ENCODE measurements at places on chromosomes 7 and 10. TPM values are rescaled to one million over a fixed set of nuclear protein-coding genes. Genes with fewer than 3 reads are reported as not detected.

LRGUK gene
- 0.19 TPM for total RNA-seq

DNA sequence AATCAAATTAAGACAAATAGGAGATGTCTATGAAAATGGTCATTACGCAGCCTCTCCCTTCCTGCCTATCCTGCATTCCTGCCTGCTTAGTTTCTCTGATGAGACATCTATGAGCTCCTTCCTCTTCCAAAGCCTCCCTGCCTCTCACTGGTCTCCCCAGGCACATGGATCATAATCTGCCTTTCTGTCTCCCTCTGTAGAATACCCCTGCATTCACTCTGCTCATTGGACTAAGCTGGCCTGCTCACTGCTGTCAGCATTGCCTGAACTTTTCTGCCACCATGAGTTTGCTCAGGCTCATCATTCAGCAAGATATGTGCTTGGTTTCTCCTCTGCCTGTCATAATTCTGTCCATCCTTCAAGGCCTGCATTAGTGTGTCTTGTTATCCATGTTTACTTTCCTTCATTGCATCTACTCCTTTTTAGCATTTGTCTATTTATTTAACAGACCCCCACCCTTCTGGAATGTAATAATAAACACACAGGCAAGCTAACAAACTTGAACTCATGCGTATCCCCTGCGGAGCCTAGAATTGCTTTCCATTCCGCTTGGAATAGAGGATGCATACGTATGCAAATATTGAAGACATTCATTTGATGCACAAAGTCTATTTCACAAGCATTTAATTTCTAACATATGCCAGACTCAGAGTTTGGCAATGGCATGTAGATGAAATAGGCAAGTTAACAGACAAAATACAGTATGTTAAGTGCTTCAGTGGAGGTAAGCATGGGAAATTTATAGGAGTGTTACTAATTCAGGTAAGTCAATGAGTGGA is 88.3 kb downstream of the PTPRZ1 start:
- peak; percentile 82 for DNase-seq

ZNF518A gene
- total RNA-seq = 14.7 TPM

COL26A1 gene
- total RNA-seq = not detected

TMEM139 gene
- 9.2 TPM for total RNA-seq

- DNase-seq = no peak
Observed at GRCh38 chr7:148442141-148442655, 148.4 kb upstream of the C7orf33 start.

GRCh38 chr7:42340436-42340835 is 103.4 kb upstream of the GLI3 start:
- DNase-seq = no peak

- DNase-seq = no peak
Observed at GRCh38 chr7:21611129-21611528, 68.3 kb downstream of the DNAH11 start.

GRCh38 chr7:98459529-98459928 is 58.6 kb upstream of the BAIAP2L1 start:
- DNase-seq = no peak

GRCh38 chr10:101561068-101561915 is 26.8 kb downstream of the POLL start:
- DNase-seq = no peak

- DNase-seq = no peak
Observed at GRCh38 chr10:17129741-17130140, at the start of gene CUBN. Gene CUBN (minus strand): TSS chr10:17129811. CDS start chr10:17129765, 46 bp downstream.

DNA sequence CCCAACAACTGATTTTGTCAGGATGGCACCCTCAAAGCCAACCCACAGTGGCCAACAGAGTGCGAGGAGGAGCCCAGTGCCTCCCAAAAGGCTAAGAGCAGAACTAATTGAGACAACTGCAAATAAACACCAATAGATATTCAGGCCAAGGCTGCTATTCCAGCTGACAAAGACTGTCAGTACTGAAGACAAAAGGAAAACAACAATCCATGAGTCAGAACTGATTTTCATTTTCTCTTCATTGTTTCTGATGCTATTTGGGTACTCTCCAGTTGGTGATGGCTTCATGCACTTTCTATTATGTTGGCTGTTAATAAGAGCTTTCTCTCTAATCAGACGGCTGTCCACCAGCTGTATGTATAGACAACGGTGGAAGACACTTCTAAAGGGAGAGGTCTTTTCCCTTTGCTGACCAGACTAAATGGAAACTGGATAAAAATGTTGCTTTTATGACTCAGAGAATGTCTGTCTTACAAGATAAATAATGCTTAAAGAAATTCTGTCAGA is 515.9 kb downstream of the PARD3 start:
- DNase-seq = peak; percentile 26

RALA gene
- 42.7 TPM for total RNA-seq

DNA sequence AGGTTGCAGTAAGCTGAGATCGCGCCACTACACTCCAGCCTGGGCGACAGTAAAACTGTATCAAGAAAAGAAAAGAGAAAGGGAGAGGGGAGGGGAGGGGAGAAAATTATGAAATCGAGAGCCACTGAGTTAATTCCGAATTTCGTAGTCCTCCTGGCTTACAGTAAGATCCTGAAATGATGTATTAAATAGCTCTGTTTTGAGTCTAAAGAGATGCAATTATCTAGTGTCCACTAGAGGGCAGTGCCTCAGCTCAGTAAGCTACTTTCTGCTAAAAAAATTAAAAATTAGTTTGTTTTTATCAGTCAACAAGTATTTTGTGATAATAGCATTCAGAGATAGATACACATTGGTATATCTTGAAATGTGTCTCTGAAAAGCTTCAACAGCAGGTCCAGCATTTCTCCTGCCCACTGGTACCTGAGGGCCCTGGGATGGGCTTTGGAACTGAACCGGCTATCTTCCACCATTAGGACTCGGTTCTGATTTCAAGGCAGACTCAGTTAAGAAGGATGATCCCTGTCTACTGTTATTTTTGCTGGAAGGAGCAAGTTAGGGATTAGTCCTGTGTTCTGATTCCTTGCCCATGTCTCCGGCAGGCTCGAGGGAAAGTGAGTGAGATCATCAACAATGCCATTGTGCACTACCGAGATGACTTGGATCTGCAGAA is 19.5 kb downstream of the TSPAN33 start:
- peak; percentile 44 for DNase-seq

GRCh38 chr10:86724445-86724844 is 32.0 kb upstream of the BMPR1A start:
- no peak for DNase-seq

MTERF1 gene
- total RNA-seq = 12.9 TPM

EGR2 gene
- 1.0 TPM for total RNA-seq

GRCh38 chr10:131949041-131949862 is 32.5 kb downstream of the BNIP3 start:
- no peak for DNase-seq

DNA sequence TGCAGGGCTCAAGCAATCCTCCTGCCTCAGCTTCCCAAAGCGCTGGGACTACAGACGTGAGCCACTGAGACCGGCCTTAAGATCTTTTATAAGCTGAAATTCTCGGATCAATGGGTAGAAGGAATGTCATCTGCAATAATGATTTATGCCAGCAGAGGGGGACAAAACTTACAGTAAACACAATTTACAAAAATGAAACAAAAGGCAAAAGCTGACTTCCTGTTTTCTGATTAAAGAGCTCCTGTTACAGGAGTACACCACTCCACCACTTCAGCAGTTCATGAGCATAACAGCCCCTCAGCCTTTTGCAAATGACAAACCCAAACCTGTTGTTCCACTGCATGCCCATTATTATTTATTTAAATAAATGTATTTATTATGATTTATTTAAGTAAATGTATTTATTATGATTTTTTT is 88.5 kb upstream of the ATP6V0A4 start:
- peak; percentile 72 for DNase-seq

NYAP1 gene
- not detected for total RNA-seq

ACTL6B gene
- total RNA-seq = not detected

- no peak for DNase-seq
Observed at GRCh38 chr7:149093228-149093627, 2.7 kb upstream of the ZNF786 start.

VIPR2 gene
- total RNA-seq = not detected

OPN1SW gene
- not detected for total RNA-seq

GRCh38 chr7:96800824-96801223 is 91.2 kb upstream of the SEM1 start:
- peak; percentile 65 for DNase-seq

GRCh38 chr7:69764147-69764546 is 165.9 kb downstream of the AUTS2 start:
- no peak for DNase-seq

ELN gene
- not detected for total RNA-seq

DGKI gene
- 1.4 TPM for total RNA-seq

DNA sequence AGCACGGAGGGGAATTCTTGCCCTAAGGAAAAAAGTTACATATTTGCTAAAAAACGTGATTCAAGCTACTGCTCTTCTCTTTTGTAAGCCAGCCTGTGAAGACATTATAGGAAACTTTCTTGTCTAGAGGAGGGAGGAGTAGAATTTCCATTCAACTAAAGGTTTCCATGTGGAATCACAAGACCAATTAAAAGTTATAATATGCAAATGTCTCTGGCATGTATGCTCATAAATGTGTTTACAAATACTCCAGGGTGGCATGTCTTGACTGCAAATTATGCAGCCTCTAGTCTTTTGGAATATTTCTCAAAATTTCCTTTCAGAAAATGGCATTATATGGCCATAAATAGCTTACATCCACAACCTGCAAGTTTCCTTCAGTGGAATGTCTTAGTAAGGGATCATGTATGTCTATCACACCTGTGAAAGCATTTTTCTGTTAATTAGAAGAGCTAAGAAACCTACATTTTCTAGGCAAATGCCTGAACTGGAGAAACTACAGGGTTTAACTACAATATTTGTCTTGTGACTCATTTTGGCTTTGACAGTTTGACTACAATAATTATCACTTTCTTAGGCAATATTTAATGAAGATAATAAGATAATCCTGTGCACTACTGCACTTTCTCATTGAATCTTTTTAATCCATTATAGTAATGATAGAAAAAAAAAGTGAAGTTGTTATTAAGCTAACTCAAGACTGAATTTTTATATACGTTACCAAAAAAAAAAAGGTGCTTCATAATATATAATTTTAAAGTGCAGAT is 111.1 kb upstream of the C10orf90 start:
- no peak for DNase-seq

- peak; percentile 39 for DNase-seq
Observed at GRCh38 chr10:77837248-77837924, 89.2 kb downstream of the DLG5 start.

DNA sequence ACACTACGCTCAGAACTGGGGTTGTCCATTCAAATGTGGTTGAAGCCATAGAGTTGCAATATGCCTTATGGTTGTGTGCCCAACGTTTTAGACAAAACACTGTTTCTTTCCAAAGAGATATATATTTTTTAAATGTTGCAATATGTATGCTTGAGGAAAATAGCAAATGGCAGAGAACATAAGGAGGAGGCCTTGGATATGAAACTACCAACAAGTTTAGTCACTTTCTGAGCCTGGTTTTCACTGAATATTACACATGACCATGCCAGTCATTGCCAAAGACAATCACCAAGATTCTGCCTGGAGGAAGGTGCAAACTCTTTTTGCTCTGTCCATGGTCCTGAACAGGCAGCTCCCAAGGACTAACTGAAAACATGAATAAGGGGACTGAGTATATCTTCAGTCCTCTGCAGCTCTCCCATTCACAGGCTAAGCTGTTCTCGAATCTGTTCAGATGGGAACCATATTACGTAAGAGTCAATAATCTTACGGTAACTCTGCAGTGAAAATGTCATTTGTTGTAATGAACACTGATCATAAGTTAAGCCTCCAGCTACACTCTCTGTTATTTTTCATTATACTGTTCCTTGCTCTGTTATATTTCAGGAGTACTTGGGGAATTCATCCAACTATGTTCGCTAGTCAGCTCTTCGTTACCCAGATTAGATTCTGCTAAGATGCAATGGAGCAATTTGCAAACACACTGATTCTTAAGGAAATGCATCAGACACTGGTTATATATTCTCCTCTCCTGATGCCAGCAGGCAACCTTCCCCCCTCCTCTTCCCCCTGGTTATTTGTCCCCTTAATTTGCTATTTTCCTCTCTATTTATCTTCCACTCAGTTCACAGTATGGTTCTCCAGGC is 90.7 kb upstream of the C1QL3 start:
- peak; percentile 70 for DNase-seq

PRPS1L1 gene
- total RNA-seq = not detected

- DNase-seq = no peak
Observed at GRCh38 chr7:135330088-135330487, 96.5 kb downstream of the STRA8 start.

- no peak for DNase-seq
Observed at GRCh38 chr7:77549106-77549870, 12.2 kb downstream of the PTPN12 start.

DNA sequence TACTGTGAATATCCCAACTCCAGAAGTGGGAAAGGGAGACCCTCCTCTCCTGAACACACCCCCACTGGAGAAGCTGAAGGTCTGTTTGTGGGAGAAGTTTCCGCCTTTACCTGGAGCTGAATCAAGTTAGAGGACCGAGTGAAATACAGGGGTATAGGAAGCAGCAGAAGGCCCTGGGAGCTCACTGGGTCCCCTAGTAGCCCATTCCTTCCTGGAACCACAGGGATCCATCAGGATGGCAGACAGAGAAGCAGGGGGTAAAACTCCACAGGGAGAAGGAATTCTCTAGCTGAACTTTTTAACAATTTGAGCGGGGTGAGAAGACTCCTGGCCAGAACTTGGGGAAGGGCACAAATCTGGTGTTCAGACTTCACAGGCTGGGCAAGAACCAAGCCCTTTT is 275.8 kb downstream of the GRID1 start:
- no peak for DNase-seq

GRCh38 chr10:126904516-126904817 is 761 bp upstream of the DOCK1 start:
- DNase-seq = no peak

DNA sequence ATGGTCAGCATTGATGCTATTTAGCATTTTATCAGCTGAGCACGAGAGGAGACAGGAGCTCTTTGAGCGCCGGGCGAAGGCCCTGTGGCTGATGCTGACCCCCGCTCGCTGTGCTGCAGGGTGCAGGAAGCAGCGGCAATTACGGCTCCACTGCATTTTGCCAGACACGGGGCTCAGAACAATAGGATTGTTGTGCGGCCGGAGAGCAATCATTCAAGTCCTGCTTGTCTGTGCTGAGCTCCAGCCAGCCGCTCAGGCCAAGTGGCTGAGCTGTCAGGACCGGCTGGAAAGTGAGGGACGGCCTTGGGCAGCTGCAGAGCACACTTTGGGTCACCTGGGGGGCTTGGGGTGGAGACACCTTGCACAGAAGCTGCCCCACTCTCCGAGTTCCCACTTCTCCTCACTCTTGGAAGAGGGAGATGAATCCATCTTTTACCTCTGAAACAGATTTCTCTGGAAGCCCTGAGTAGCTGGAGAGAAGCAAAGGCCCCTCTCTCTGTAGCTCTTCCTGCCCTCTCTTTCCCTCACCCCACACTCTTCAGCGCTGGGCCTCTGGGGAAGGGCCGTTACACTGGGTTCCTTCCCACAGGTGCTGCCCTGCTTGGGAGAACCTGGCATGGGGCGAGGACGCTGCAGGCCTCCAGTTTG is 17.3 kb upstream of the ADARB2 start:
- DNase-seq = no peak

SPACDR gene
- total RNA-seq = 0.49 TPM

- peak; percentile 64 for DNase-seq
Observed at GRCh38 chr7:141558544-141559183, 7.5 kb downstream of the AGK start.

GRCh38 chr10:77562742-77563141 is 74.9 kb downstream of the KCNMA1 start:
- DNase-seq = no peak

Data from MCF 10A (cell line).